ENCODE measurements at places on chromosomes 12 and 14. TPM values are rescaled to one million over a fixed set of nuclear protein-coding genes. Genes with fewer than 3 reads are reported as not detected.
A peak's percentile ranks its signal among the peaks of the same experiment; 100 is the strongest.

- DNase-seq: no peak
These were observed 126.0 kb downstream of the PPFIA2 start for GRCh38 chr12:81633127-81633526.

GRCh38 chr12:114834621-114835020, 150.6 kb upstream of the TBX3 start:
- DNase-seq: no peak

- DNase-seq: no peak
These were observed 11.7 kb downstream of the SLC38A4 start for GRCh38 chr12:46814143-46814542.

GRCh38 chr12:92147491-92147890, 1.8 kb upstream of the BTG1 start:
- DNase-seq: no peak

DNA sequence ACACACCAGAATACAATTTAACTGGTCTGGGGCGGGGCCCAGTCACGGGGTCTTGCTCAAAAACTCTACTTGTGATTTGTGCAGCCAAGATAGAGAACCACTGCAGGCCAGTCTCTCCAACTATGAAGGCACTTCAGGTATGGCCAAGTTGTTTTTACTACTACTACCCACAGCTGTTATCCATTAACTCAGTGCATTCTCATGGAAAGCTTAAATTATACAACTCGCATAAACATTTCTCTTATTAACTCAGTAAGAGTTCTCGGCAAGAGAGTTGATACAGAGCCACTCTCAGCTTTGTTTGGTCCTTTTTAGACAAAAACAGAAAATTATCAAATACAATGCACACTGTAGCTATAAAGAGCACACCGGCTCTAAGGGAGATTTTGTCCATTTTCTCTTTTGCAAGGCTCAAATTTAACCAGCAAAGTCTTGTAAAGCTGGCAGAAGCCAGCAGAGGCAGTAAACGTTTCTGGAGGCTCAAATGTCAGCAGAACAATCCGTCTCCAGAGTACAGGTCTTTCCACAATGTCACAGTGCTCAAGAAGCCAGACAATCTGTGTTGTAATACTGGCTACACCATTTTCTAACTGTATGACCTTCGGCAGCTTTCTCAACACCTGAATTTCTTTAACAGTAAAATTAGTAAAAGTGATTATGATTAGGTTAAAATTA, 85.9 kb downstream of the PTGER2 start:
- peak; percentile 88 for DNase-seq

The DHRS7 gene
- total RNA-seq: 93.7 TPM

All from kidney (tissue), 22 donors.